ENCODE measurements at places on chromosomes 4 and X. TPM values are rescaled to one million over a fixed set of nuclear protein-coding genes. Genes with fewer than 3 reads are reported as not detected.
A peak's percentile ranks its signal among the peaks of the same experiment; 100 is the strongest.

DNA sequence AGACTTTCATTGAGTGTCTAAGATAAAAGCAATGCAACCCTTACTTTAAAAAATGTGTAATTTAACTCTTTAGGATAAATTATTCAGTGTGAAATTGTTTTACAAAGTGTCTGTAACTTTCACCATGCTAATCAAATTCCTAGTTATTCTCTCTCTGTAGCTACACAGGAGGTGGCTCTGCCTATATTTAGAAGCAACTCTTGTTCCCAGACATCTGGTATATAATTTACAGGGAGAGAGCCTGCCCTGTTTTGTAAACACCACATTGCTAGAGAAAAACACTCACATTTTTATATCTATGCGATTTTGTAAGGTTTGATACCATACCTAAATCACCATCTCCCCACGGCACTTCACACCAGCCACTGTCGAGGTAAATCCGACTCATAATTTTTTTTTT, 35.5 kb upstream of the SPATA4 start:
- DNase-seq: no peak
- no peaks in the 10 kb centered on the region for H3K27me3 ChIP-seq
- no peaks in the 10 kb centered on the region for H3K4me1 ChIP-seq
- H3K36me3 ChIP-seq: no peaks in the 10 kb centered on the region
- H3K27ac ChIP-seq: no peak overlapping the region

GRCh38 chrX:34915463-34916225, 27.0 kb upstream of the FAM47B start:
- H3K36me3 ChIP-seq: no peaks in the 10 kb centered on the region
- no peak overlapping the region for H3K4me3 ChIP-seq
- H3K27ac ChIP-seq: no peak overlapping the region
- DNase-seq: no peak
- no peaks in the 10 kb centered on the region for H3K4me1 ChIP-seq

GRCh38 chr4:6466756-6467381, 5.5 kb downstream of the PPP2R2C start:
- H3K27me3 ChIP-seq: peaks cover 47% of the 10 kb centered on the region
- no peak overlapping the region for H3K4me3 ChIP-seq
- no peak overlapping the region for H3K27ac ChIP-seq
- DNase-seq: no peak

- no peak for DNase-seq
- peaks cover 7% of the 10 kb centered on the region for H3K36me3 ChIP-seq
- H3K4me1 ChIP-seq: peaks cover 22% of the 10 kb centered on the region
- no peak overlapping the region for H3K27ac ChIP-seq
Observed at GRCh38 chrX:10089378-10089795, 67.4 kb upstream of the CLCN4 start.

MAGEA1 gene
- total RNA-seq: not detected

GRCh38 chrX:20066968-20067708, 49.6 kb downstream of the MAP7D2 start:
- DNase-seq: no peak
- H3K4me1 ChIP-seq: no peaks in the 10 kb centered on the region
- H3K36me3 ChIP-seq: no peaks in the 10 kb centered on the region
- H3K4me3 ChIP-seq: no peak overlapping the region

COL25A1 gene
- total RNA-seq: not detected

GRCh38 chr4:98275145-98275544, 14.0 kb downstream of the RAP1GDS1 start:
- no peak for DNase-seq
- H3K27me3 ChIP-seq: no peaks in the 10 kb centered on the region
- H3K36me3 ChIP-seq: peaks cover 10% of the 10 kb centered on the region
- no peak overlapping the region for H3K27ac ChIP-seq

DNA sequence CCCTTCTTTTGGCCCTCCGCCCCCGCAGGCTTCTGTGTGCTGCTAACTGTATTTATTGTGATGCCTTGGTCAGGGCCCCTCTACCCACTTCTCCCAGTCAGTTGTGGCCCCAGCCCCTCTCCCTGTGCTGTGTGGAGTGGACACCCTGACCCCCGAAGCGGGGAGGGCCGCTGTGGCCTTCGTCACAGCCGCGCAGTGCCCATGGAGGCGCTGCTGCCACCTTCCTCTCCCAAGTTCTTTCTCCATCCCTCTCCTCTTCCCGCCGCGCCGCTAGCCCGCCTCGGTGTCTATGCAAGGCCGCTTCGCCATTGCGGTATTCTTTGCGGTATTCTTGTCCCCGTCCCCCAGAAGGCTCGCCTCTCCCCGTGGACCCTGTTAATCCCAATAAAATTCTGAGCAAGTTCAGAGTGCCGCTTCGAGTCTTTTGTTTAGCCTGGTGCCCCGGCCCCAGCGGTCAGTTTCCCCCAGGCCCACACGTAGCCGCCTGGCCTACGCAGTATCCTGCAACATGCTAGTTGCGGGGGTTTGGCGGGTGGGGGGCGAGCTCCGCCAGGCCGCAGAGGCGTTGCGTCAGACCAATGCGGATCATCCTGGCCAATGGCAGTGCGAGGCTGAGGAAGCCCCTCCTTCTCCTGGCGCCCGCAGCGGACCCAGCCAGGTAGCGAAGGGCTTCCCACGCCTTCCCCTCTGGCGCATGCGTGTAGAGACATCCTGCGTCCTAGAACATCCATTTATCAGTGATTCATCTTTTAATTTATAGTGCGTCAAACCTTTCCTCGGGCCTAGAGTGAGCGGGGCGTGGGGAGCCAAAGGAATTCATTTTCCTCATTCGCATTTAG, 5.6 kb upstream of the KANTR start:
- H3K27ac ChIP-seq: peak overlapping the region; percentile 94
- H3K4me1 ChIP-seq: peaks cover 39% of the 10 kb centered on the region
- H3K4me3 ChIP-seq: peak overlapping the region; percentile 60
- H3K36me3 ChIP-seq: peaks cover 29% of the 10 kb centered on the region
- no peaks in the 10 kb centered on the region for H3K27me3 ChIP-seq
- peak; percentile 91 for DNase-seq

DNA sequence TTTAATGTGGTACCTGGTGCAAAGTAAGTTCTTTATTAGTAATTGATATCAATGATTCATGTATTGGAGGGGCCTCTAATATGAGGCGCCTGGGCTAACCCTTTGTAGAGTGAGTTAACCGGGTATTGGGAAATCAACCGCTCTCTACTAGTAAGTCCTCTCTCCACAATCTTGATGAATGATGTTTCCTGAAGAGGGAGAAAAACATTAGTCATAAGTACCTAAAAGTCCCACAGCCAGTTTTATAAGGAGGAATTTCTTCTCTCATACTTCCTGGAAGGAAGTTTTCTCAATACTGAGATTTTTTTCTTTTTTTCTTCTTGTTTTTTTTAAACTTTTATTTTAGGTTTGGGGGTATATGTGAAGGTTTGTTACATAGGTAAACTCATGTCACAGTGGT, 62.3 kb downstream of the AGTR2 start:
- H3K36me3 ChIP-seq: no peaks in the 10 kb centered on the region
- no peak for DNase-seq
- H3K27ac ChIP-seq: no peak overlapping the region
- H3K4me1 ChIP-seq: no peaks in the 10 kb centered on the region
- H3K4me3 ChIP-seq: no peak overlapping the region
- no peaks in the 10 kb centered on the region for H3K27me3 ChIP-seq
